Left colon (tissue), 2 donors: ENCODE measurements at places on chromosomes 3 and 15. TPM values are rescaled to one million over a fixed set of nuclear protein-coding genes. Genes with fewer than 3 reads are reported as not detected.

SH3GL3 gene
- not detected for total RNA-seq

MAGEF1 gene
- 25.4 TPM for total RNA-seq

RBP2 gene
- 0.67 TPM for total RNA-seq

ZNF80 gene
- total RNA-seq, result not detected

ANKRD34C gene
- total RNA-seq, result not detected

RTP1 gene
- not detected for total RNA-seq

FGF7 gene
- total RNA-seq, result 11.0 TPM

CLSTN2 gene
- 2.4 TPM for total RNA-seq

GRM7 gene
- total RNA-seq, result 0.12 TPM

TUSC7 gene
- not detected for total RNA-seq

NLGN1 gene
- 2.0 TPM for total RNA-seq

NRROS gene
- 4.0 TPM for total RNA-seq
